GM13977 (cell line): ENCODE measurements at places on chromosomes 12 and 14.

DNA sequence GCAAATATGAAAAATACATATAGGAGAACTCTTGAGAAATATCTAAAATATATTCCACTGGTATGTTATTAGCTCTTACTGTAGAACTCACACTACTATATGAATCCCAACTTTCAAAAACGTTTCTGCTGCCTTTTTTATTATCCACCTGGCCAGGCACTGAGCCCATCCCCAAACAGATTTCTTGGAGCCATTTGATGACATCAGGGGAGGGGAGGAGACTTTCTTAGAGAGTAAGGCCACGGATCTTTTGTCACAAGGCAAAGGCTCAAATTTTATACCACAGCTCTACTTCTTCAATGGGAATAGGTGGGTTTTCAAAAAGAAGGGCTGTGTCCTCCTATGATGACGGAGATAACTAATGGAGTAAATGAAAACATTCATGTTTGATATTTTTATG is 83.0 kb downstream of the SLC25A21 start:
- DNase-seq: no peak

DNA sequence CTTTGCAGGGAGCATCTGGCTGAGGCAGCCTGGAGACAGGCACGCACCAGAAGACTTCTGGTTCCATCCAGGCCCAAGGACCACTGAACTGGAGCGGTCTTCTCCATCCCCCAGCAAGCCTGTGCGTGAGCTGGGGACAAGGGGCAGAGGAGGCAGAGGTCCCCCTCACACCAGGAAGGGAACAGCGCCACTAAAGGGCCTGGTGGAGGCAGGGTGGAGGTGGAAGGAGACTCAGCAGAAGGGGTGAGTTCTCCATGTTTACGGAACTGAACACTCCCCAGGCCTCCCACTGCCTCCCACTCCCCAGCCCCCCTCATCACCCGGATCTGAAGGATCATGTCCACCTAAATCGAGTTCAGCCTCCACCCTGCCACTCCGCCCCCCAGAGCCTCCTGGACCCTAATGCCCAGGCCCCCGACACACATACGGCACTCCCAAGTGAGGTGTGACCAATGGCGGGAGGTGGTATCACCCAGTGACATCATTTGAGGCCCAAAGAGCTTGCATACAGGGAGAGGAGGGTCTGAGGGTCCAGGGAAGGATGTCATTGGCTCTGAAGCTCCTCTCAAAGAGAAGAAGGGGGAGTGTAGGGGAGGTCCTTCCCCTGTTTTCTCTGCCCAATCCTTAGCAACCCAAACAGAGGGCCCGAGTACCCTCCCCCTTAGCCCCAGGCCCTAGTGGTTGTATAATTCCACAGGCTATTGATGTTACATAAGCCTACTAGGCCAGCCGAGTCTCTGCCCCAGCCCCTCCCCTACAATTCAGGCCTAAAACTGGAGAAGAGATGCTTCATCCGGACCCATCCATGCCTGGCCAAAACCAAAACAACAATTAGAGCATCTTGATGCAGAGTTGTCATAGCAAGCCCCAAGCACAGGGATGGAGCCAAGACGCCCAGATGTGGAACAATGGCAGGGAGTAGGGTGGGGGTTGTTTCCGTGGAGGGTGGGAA is 1.0 kb downstream of the FAIM2 start:
- DNase-seq: no peak

- DNase-seq: no peak
These were observed 1.8 kb upstream of the CCDC88C start for GRCh38 chr14:91419451-91419850.

GRCh38 chr14:60723907-60724618 is at the start of gene SIX4:
SIX4 (minus strand) TSS chr14:60724351; CDS start chr14:60724074, 277 bp downstream.
- DNase-seq: peak; percentile 78

DNA sequence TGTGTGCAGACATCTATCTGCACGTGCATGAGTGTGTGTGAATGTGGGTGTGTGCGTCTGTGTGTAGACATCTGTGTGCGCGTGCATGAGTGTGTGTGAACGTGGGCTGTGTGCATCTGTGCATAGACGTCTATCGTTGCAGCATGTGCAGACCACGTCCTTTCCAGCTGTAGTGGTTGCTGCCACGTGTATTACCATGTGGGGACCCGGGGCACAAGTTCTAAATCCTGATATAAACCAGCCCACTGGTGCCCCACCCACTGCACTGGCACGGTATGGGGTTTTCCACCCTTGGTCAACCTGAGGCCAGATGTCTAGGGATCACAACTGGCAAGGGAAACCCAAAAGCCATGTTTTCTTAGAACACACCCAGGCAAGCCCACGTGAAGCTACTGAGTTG is 197.0 kb downstream of the ANO2 start:
- DNase-seq: no peak

- DNase-seq: no peak
These were observed 4.6 kb upstream of the MFAP5 start for GRCh38 chr12:8667270-8667669.

DNA sequence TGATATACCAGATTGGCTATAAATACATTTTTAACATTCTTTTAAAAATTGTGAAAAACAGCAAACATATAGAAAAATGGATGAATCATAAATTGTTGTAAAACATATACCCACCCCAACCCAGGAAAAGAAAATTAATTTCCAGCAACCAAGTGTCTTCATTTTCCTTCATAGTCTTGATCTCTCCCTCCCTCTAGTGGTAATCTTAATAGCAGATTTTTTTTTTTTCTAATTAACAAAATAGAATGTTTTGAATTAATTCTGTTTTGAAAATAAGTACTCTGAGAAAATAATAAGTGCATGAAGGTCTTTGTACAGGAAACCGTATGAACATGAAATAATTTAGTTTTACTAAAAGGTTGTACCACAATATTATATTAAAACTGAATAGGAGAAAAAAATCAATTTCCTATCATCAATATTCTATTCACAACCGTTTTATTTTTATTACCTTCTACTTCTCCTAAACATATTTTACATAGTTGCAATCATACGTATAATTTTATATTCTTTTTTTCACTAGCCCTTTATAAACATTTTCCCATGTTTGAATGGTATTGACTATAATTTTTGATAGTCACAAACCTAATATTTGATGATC is 7.0 kb downstream of the ETNK1 start:
- peak; percentile 11 for DNase-seq

DNA sequence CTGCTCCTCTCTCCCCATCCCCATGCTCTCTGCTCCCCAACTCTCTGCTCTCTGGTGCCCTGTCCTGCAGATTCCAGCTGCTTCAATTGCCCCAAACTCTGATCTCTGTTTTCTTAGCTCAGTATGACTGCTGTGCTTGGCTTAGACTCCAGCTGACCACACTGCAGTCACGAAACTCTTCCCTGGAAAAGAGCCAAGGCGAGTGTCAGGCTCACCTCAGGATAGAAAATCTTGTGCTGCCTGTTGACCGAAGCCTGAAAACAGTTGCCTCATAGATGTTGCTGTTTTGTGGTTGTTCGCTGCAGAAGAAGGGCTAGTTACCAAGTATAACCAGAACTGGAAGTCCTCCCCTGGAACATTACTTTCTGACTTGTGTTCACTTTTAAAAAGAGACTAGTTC is 6.7 kb upstream of the STON2 start:
- no peak for DNase-seq

- DNase-seq: no peak
These were observed 81.5 kb downstream of the SLC38A4 start for GRCh38 chr12:46744283-46744682.

- no peak for DNase-seq
These were observed 657 bp downstream of the ARHGAP9 start for GRCh38 chr12:57479043-57479375.

DNA sequence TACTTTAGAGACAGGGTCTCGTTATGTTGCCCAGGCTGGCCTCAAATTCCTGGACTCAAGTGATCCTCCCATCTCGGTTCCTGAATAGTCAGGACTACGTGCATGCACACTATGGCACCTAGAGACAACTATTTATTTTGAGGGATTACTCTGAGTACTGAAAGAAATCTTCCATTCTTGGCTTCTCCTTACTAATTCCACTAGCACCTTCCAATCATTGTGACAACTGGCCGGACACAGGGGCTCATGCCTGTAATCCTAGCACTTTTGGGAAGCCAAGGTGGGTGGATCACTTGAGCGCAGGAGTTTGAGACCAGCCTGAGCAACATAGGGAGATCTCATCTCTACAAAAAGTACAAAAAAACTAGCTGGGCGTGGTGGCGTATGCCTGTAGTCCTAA is 42.1 kb upstream of the MTERF2 start:
- DNase-seq: no peak

DNA sequence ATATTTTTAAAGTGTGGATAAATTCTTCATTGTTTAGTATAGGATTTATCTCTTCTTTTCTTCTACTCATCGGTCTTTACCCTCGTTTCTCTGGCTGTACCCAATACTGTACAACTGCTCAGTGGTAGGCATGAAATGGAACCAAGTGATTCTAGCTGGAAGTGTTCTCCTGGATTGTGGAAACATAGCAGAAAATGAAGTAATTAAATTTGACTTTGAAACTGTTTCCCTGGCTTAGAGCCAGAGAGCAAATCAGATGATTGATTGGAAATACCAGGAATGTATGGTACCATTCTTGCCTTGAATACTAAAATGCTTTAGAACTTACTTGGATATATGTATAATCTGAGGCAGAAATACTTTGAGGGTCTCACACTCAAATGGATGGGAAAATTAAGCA is 292.3 kb downstream of the ERC1 start:
- DNase-seq: no peak

DNA sequence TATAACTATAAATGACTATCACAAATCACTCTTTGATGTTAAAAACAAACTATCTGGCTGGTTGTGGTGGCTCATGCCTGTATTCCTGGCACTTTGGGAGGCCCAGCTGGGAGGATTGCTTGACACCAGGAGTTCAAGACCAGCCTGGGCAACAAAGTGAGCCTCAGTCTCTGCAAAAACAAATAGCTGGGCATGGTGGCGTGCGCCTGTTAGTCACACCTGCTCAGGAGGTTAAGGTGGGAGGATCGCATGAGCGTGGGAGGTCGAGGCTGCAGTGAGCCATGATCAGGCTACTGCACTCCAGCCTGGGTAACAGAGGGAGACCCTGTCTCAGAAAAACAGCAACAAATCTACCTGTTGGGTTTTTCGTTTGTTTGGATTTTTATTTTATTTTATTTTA is 5.4 kb downstream of the TXNRD1 start:
- no peak for DNase-seq
